ENCODE measurements at places on chromosomes 12 and 14.

DNA sequence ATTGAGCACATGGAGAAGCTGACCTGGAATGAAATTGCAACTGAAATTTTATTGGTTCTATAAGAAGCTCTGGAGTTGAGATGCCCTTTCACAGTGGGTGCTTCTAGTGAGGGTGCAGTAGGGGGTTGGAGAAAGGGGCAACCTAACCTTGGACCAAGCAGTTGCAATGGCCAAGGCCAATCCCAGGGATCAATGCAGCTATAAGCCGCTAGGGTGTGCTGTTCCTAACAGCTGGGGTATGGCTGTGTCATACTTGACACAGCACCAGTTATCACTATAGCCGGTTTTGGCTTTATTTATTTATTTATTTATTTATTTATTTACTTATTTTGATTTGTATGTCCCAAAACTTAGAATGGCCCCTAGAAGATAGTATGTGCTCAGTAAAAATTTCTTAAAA, 505.9 kb downstream of the FLRT2 start:
- H3K4me3 ChIP-seq: no peak overlapping the region
- no peaks in the 10 kb centered on the region for H3K36me3 ChIP-seq
- no peaks in the 10 kb centered on the region for H3K27me3 ChIP-seq
- H3K4me1 ChIP-seq: no peaks in the 10 kb centered on the region

DNA sequence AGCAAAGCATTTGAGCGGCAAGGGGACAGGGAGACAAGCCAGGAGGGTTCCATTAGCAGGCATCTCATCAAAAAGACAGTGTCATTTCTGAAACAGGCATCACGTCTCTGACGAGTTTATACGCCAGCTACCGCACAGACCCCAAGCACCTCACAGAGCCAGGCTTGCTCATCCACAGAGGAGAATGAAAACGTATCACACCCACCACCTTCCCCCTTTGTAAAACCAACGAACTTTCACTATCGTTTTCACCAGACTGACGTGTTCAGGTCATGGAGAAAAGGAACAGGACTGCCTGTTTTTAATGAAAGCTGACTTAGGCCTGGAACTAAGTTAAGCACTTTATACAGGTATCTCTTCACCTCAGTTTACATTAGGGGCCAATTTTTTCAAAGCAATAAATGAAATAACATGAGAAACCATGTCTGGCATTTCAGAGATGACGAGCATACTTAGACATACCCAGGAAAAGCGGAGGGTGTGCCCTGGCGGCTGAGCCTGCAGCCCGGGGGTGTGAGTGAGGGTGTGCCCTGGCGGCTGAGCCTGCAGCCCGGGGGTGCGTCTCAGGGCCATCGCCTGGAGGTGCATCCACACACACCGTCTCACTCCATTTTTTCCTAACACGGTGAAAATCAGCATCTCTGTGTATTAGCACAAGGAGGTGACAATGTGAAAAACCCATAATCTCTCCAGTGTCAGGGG, 41.9 kb downstream of the STX2 start:
- no peaks in the 10 kb centered on the region for H3K27me3 ChIP-seq
- H3K4me1 ChIP-seq: no peaks in the 10 kb centered on the region
- H3K27ac ChIP-seq: peak overlapping the region; percentile 78

GRCh38 chr12:15770021-15770420, 19.2 kb downstream of the EPS8 start:
- no peaks in the 10 kb centered on the region for H3K4me1 ChIP-seq
- no peaks in the 10 kb centered on the region for H3K27me3 ChIP-seq
- H3K36me3 ChIP-seq: no peaks in the 10 kb centered on the region
- H3K27ac ChIP-seq: no peak overlapping the region
- no peak overlapping the region for H3K4me3 ChIP-seq

DNA sequence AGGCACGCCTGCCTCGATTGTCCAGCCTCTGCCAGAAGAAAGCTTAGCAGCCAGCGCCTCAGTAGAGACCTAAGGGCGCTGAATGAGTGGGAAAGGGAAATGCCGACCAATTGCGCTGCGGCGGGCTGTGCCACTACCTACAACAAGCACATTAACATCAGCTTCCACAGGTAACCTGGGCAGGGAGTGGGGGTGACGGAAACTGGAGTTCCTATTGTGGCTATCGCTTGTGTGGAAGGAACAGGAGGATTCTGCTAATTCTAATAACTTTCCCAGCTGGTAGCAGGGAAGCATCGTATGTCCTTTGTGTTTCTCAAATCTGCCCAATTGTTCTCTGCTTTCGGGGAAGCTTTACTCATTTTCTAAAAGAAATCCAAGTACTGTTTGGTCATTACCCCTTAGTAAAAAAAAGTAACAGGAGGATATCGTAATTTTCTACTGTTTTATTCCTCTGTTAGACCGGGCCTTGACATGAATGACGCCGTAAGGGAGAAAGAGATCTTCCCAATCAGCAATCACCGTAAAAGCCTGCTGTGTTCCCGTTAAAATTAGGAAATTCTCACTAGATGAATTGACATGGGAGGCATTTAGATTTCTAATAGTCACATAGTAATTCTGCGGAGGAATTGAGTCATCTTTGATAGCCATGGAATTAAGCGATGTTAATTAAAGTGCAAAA, 449 bp downstream of the THAP2 start:
- H3K27ac ChIP-seq: peak overlapping the region; percentile 98
- peaks cover 23% of the 10 kb centered on the region for H3K4me1 ChIP-seq
- no peak for DNase-seq
- H3K4me3 ChIP-seq: peak overlapping the region; percentile 82
- no peaks in the 10 kb centered on the region for H3K27me3 ChIP-seq
- H3K36me3 ChIP-seq: no peaks in the 10 kb centered on the region

DNA sequence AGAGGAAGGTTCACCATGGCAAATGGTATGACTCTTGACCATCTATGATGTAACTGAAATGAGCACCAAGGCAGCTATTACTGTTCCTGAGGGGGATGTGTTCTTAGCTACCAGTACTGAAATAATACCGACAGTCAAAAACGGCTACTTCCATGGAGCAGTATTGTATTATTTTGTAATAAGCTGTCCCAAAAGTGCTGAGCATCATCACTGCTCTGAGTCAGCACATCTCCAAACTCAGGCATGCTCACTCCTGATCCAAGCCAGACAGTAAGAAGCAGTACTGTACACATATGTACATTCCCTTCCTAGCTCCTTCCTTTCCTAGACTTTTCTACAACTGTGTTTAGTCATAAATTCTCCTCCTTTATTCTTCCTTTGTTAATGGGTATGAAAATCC, 8.6 kb downstream of the VTI1B start:
- peaks cover 7% of the 10 kb centered on the region for H3K36me3 ChIP-seq
- no peak overlapping the region for H3K4me3 ChIP-seq
- no peak overlapping the region for H3K27ac ChIP-seq
- DNase-seq: no peak
- no peaks in the 10 kb centered on the region for H3K27me3 ChIP-seq

GRCh38 chr14:99560403-99560802, 43.6 kb downstream of the CCDC85C start:
- no peak overlapping the region for H3K27ac ChIP-seq
- H3K4me1 ChIP-seq: no peaks in the 10 kb centered on the region
- H3K36me3 ChIP-seq: no peaks in the 10 kb centered on the region
- no peak overlapping the region for H3K4me3 ChIP-seq
- no peaks in the 10 kb centered on the region for H3K27me3 ChIP-seq

DNA sequence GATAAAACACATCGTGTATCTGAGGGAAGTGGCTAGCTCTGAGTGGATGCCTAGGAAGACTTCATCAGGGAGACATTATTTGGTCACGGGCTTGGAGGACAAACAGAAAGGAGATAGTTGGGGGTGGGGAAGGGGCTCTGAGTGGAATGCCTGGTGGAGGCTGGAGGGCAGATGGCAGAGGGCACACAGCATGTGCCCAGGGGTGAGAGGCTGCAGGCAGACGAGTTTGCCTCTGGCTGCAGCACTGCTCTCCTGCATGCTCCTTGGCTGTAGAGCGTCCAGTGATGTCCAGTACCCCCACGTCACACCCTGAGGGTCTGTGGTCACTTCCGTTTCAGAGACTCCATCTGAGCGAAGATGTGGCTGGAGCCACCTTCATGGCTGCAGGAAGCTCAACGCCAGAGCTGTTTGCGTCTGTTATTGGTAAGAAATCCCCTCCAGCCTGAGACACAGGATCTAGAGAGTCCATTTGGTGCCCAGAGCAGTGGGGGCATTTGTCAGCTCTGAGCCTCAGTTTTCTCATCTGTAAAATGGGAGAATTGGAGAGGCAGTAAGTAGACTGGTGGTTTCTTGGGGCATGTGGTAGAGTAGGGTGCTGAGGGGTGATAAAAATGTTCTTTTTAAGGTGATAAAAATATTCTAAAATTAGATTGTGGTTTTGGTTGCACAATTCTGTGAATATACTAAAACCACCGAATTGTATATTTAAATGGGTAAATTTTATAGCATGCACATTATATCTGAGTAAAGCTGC, 71.7 kb upstream of the RIN3 start:
- no peak overlapping the region for H3K4me3 ChIP-seq
- H3K36me3 ChIP-seq: no peaks in the 10 kb centered on the region
- no peaks in the 10 kb centered on the region for H3K4me1 ChIP-seq
- DNase-seq: no peak
- no peak overlapping the region for H3K27ac ChIP-seq
- H3K27me3 ChIP-seq: peaks cover 31% of the 10 kb centered on the region

GRCh38 chr12:52091061-52091460, 11.6 kb downstream of the SMIM41 start:
- no peak for DNase-seq
- H3K27me3 ChIP-seq: no peaks in the 10 kb centered on the region
- H3K4me3 ChIP-seq: no peak overlapping the region

DNA sequence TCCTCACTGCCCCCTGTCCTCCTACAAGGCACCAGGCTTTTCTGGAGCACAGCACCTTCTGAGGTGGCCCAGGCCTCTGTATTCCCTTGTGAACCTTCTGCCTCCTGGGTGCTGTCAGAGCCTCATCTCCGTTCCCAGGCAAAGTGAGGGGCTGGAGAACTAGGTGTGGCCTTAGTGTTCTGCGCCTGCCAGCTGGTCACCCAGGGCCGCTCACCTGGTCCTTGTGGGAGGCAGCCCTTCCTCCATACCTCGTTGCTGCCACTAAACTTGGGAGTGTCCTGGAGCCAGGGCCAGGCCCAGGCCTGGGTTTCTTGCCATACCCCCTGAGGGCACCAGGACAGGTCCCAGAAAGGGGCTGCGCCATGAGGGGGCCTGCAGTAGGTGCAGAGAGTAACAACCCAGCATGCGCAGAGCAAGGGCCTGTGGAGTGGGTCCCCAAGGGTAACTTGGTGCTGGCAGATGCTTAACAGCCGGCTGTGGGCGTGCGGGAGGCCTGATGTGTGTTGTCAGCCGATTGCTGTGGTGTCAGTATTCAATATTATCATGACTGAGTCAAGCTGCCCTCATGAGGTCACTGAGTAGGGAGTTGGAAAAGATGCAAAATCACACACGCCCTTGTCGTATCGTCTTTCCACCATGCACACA, 17.1 kb downstream of the OTUB2 start:
- H3K27ac ChIP-seq: no peak overlapping the region

GRCh38 chr14:23562822-23563472, 4.6 kb downstream of the AP1G2 start:
- peaks cover 21% of the 10 kb centered on the region for H3K36me3 ChIP-seq
- no peak overlapping the region for H3K27ac ChIP-seq
- H3K4me3 ChIP-seq: no peak overlapping the region
- H3K27me3 ChIP-seq: no peaks in the 10 kb centered on the region
- H3K4me1 ChIP-seq: peaks cover 7% of the 10 kb centered on the region

DNA sequence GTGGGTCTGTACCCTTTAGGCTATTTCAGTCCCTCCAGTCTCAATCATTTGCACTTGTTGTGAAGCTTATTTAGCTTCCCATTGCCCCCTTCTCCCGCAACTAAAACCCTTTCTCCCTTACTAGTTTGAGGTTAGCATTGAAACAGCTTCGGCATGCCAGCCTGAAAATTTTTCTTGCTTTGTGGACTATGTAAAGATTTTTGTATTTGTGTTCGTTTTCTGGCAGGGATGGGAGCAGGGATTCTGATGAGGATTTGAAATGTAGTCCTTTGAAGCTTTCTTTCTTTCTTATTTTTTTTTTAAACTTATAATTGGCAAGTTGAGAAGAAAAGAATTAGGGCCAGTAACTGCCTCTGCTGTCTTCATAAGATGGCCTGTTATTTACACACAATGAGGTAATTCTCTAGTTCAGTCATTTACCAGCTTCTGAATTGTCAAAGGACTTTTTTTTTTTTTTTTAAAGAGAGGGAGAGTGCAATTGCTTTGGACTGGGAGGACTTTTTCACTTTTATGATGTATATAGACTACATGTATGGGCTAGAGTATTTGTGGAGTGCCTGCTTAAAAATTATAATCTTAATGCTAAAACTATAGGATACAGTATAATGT, 29.0 kb downstream of the PALS1 start:
- H3K4me3 ChIP-seq: no peak overlapping the region
- no peaks in the 10 kb centered on the region for H3K27me3 ChIP-seq
- no peaks in the 10 kb centered on the region for H3K4me1 ChIP-seq

DNA sequence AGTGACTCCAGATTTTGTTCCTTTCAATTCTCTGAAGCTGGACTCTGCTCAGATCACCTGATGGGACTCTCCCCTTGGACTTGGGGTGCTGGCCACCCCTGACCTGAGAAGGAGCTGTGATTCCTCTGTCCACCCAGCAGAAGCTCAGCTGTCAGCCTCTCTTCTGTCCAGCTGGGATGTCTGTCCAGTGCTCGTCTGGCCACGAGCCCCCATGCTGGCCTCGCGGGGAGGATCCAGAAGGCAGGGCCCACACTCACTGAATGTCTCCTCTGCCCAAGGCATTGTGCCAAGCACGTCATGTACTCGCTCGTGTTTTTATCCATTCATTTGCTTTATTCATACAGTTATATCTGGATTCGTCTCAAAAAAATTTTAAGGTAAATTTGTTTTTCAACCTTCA, 14.2 kb upstream of the SLC24A4 start:
- H3K4me3 ChIP-seq: no peak overlapping the region
- no peak for DNase-seq
- H3K27ac ChIP-seq: no peak overlapping the region
- no peaks in the 10 kb centered on the region for H3K36me3 ChIP-seq

DNA sequence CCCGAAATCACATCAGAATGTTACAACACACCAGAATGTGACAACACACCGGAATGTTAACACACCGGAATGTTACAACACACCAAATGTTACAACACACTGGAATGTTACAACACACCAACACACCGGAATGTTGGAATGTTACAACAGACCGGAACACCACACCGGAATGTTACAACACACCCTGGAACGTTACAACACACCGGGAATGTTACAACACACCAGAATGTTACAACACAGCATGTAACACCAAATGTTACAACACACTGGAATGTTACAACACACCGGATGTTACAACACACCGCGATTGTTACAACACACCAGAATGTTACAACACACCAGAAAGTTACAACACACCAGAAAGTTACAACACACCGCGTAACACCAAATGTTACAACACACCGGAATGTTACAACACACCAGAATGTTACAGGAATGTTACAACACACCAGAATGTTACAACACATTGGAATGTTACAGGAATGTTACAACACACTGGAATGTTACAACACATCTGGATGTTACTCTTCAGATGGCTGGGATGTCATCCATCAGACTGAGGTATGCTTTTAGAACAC, 21.1 kb downstream of the CHFR start:
- H3K4me3 ChIP-seq: no peak overlapping the region
- H3K27me3 ChIP-seq: no peaks in the 10 kb centered on the region
- H3K27ac ChIP-seq: no peak overlapping the region
- H3K36me3 ChIP-seq: peaks cover 66% of the 10 kb centered on the region
- H3K4me1 ChIP-seq: peaks cover 19% of the 10 kb centered on the region
- no peak for DNase-seq

Measured in T-cell (primary cell).